ENCODE measurements at places on chromosomes 12 and 14.

GRCh38 chr12:85559536-85559935 is 276.7 kb downstream of the RASSF9 start:
- DNase-seq: no peak

- peak; percentile 88 for DNase-seq
These were observed 10.1 kb downstream of the KRT80 start for GRCh38 chr12:52181746-52182145.

- no peak for DNase-seq
These were observed 18.6 kb downstream of the GPRC5A start for GRCh38 chr12:12909995-12910420.

DNA sequence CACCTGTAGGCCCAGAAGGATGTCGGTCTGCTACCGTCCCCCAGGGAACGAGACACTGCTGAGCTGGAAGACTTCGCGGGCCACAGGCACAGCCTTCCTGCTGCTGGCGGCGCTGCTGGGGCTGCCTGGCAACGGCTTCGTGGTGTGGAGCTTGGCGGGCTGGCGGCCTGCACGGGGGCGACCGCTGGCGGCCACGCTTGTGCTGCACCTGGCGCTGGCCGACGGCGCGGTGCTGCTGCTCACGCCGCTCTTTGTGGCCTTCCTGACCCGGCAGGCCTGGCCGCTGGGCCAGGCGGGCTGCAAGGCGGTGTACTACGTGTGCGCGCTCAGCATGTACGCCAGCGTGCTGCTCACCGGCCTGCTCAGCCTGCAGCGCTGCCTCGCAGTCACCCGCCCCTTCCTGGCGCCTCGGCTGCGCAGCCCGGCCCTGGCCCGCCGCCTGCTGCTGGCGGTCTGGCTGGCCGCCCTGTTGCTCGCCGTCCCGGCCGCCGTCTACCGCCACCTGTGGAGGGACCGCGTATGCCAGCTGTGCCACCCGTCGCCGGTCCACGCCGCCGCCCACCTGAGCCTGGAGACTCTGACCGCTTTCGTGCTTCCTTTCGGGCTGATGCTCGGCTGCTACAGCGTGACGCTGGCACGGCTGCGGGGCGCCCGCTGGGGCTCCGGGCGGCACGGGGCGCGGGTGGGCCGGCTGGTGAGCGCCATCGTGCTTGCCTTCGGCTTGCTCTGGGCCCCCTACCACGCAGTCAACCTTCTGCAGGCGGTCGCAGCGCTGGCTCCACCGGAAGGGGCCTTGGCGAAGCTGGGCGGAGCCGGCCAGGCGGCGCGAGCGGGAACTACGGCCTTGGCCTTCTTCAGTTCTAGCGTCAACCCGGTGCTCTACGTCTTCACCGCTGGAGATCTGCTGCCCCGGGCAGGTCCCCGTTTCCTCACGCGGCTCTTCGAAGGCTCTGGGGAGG is at the start of gene LTB4R:
Gene LTB4R, plus strand, starts transcription at position 857 of the 959 bp plus-strand sequence. CDS start 4,150 bp downstream, outside the sequence.
- DNase-seq: no peak

DNA sequence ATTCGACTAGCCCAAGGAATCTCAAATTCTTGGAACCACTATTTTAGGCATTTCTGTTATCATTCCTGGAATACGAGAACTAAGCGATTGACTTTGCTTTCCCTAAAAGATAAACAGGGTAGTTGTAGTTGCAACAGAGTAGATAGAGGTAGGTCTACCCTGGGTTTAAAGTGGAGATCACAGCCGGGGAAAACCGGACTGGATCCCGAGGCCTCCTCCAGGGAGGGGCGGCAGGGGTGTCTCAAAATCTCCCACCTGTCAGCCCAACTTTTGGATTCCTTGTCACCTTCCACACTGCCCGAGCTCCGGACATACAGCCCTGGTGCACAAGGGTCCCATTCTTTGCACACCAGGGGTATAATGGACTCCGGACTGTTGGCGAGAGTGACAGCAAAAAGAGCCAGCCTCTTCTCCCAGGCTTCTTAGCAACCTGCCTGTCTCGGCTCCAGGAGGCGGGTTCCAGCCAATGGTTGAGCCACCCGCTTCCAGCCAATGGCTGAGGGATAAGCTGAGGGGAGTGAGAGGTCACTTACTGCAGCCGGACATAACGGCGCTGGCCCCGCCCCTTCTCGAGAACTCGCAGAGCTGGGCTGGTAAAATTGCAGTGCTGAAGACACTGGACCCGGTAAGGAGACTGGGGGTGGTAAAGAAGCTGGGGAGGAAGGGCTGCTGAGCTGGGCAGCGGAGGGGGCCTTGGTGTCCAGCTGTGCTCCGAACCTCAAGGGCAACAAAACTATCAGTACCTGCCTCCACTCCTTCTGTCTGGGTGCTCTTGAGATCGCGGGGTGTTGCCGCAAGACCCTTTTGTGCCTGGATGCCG is at the start of gene SUOX:
Gene SUOX, plus strand, starts transcription at position 562 of the 820 bp plus-strand sequence. CDS start 4,946 bp downstream, outside the sequence.
- DNase-seq: peak; percentile 99

- DNase-seq: peak; percentile 77
These were observed 124.4 kb downstream of the RPS29 start for GRCh38 chr14:49461529-49462401.

- no peak for DNase-seq
These were observed 201.9 kb downstream of the PHETA1 start for GRCh38 chr12:111166779-111167540.

GRCh38 chr12:28242496-28243309 is 52.4 kb downstream of the CCDC91 start:
- peak; percentile 48 for DNase-seq

GRCh38 chr12:112615196-112615595 is 176.4 kb upstream of the RPH3A start:
- DNase-seq: no peak

- DNase-seq: no peak
These were observed 138.3 kb downstream of the PLXNC1 start for GRCh38 chr12:94286583-94287244.

GRCh38 chr12:46222636-46223035 is 46.2 kb downstream of the SLC38A1 start:
- no peak for DNase-seq

GRCh38 chr14:24381363-24382063 is 13.5 kb downstream of the NFATC4 start:
- no peak for DNase-seq

DNA sequence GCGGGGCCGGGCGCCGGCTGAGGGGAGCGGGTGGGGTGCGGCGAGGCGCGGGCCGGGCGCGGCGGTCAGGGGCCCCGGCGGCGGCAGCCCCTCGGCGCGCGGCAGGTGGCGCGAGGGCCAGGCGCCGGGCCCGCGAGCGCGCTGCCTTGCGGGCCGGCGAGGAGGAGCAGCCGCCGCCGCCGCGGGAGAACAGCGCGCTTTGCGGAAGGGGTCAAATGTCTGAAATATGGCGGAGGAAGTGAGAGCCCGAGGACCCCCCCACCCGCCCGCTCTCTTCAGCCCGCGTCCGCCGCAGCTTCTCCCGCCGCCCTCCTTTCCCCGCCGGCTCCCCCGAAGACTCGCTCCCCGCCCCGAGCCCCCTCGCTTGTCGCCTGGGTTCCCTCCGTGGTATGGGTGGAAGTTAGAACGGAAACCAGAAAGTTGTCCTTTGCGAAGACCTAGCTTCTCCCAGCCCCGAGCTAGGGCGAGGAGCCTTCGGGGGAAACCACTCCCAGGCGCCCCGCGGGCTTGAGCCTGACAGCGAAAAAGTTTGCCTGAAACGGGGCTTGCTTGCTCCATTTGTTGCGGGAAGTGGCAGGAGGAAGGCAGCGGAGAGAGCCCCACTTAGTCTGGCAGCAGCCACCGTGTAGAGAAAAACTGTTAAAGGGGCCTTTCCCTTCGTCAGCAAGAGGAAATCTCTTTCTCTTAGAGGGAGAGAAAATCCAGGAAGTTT is 551 bp downstream of the RAP1B start:
- DNase-seq: peak; percentile 77

DNA sequence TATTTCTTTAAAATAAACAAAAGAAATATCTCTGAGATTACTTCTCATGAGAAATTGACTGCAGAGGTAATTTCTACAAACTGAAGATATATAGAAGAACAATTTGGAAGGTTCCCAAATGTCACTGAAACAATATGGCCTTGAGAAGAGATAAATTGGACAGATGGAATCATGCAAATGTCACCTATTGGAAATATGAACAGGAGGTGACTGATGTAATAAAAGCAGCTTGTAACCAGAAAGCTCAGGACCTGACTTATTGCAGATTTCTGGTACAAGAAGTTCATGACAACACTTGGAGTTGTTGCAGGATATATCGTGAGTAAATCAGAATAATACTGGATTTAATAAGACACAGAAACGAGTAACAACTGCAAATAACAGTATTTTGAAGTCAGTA is 93.3 kb upstream of the TRHDE start:
- DNase-seq: no peak

GRCh38 chr12:66963901-66964300 is 285.0 kb upstream of the GRIP1 start:
- DNase-seq: no peak

- DNase-seq: no peak
These were observed 86.2 kb upstream of the RESF1 start for GRCh38 chr12:31872831-31873604.

GRCh38 chr12:25713264-25713663 is 160.2 kb upstream of the LMNTD1 start:
- DNase-seq: no peak

DNA sequence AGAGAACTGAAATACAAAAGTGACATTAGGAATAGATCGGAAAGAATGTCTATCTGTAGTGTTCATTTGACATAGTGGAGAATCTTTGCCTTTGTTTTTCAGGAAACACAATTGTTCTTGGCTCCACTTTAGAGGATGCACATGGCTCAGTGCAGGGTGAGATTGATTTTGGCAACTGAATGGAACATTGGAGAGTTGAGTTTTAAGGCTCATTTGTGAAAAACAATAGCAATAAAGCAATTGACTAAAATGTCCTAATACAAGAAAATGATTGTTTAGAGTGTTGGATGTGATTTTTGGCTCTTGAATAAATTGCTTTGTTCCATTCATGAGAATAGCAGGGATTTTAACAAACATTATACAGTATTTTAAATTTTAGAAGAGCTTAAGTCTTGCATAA is 116.4 kb downstream of the SLC38A1 start:
- no peak for DNase-seq

GRCh38 chr12:86006727-86007126 is 132.6 kb downstream of the NTS start:
- no peak for DNase-seq

- DNase-seq: peak; percentile 39
These were observed 530 bp upstream of the FOXN4 start for GRCh38 chr12:109309381-109310246.

- DNase-seq: peak; percentile 16
These were observed 1.7 kb upstream of the SIX6 start for GRCh38 chr14:60506985-60507829.

- no peak for DNase-seq
These were observed 19.4 kb downstream of the FCF1 start for GRCh38 chr14:74732387-74732786.

GRCh38 chr12:7872566-7873319 is at the start of gene SLC2A14:
Gene SLC2A14, minus strand, starts transcription at chr12:7872915. Its CDS starts 3,035 bp downstream, at chr12:7869880.
- DNase-seq: peak; percentile 63

DNA sequence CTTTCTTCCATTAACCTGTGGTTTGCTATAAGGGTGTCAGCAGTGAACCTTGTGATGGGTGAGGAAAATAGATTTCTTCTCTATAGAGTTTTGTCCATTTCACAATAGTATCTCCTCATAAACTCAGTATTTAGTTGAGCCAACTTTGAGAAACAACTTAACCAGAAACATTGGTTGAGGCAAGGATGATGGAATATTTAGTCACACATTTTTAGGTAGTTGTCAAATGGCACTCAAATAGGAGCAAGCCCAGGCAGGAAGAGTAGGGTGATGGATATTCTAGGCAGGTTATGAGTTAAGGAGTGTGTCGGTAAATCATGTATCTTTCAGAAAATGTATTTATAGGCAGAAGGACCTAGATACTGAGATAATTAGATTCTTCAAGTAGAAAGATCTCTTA is 1267.6 kb downstream of the SLC16A7 start:
- DNase-seq: no peak

- DNase-seq: no peak
These were observed 216.2 kb downstream of the BCL11B start for GRCh38 chr14:99055816-99056215.

DNA sequence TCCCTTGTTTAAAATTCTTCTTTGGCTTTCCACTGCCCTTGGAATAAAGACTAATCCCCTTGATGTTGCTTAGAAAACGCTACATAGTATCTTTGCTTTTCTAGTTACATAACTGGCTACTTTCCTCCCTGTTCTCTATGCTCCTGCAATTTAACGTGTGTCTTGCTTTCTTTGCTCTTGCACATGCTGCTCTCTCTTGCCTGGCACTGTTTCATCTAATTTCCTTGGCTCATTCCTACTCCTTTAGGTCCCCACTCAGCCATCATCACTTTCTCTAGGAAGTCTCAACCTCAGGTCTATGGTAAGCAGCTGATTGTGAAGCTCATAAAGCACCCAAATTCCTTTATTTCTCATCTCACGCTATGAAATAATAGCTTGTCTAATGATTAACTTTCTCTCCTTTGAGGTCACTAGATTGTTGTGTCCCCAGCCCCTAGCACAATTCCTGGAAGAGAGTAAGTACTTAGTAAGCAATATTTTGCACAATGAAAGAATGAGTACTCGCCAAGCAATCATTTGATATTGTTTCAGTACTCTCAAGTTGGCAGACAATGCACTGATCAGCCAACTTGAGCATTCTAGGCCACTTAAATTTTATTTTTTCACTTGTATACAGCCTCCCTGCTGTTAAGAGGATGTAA is 3.3 kb downstream of the ALDH6A1 start:
- no peak for DNase-seq

DNA sequence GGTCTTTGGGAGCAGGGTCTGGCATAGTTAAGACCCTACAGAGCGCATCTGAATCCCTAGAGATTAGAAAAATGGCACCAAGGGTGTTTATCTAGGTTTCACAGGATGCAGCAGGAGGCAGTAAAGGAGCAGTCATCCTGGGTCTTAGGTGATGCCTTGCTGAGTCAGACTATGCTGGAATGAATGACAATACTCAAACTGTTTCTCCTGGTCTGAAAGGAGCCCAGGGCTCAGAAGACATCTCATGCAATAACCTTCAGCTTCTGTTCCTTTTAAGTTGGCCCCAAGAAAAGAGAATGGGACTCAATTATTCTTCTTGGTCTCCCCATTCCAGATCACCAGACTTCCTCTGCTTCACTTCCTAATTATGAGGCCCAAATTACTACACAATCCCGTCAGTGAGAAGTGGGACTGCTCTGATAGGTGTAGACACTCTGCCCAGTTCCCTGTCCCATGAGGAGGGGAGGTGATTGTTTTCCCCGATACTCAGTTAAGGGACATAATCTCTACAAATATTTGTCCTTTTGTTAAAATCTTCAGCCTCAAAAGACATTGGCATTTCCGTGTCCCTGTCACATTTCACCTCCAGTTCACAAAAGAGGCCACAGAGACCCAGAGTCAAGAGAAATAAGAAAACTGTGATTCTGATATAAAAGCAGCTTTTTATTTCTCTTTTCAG is 14.8 kb upstream of the APOF start:
- peak; percentile 74 for DNase-seq

DNA sequence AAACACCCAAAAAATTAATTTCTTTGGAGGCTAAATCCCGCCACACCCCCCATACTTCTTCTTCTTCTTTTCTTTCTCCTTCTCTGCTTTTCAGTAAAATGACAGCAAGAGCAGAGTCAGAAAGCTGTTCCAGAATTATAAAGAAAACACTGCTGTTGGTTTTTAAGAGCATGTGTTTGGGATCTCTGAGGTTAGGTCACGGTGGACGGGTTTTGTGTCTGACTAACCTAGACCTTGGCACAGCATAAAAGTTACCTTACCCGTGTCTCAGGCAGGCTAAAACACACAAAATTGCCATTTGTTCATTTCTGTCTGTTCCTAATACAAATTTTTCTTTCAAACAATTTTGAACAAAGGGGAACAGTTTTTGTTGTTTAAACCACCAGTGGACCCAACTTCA is 540.8 kb downstream of the NRXN3 start:
- no peak for DNase-seq
